Activated naive CD4-positive, alpha-beta T cell (primary cell): ENCODE measurements at places on chromosomes 6 and 20.

DNA sequence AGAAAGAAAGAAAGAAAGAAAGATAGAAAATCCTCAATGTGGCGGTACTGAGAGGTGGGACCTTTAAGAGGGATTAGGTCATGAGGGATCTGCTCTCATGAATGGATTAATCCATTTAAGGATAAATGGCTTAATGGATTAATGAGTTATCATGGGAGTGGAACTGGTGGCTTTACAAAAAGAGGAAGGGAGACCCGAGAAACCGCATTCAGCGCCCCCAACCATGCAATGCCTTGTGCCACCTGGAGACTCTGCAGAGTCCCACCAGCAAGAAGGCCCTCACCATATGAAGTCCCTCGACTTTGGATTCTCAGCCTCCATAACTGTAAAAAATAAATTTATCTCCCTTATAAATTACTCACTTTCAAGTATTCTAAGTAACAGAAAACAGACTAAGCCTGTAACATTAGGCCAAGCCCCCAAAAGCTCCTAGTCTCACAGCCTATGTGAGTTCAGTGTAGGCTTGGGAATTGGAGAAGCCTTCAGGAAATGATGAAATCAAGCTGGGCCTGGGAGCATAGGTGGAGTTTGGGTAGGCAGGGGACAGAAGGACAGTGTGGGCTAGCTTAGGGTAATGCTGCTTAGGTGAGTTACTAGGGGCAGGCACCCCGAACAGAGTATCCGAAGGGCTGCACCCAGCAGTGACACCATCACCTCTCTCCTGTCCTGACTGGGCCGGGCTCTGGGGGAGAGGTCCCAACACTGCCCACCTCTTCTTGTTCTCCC lies 36.2 kb upstream of the RNF24 start:
- no peak for DNase-seq

DNA sequence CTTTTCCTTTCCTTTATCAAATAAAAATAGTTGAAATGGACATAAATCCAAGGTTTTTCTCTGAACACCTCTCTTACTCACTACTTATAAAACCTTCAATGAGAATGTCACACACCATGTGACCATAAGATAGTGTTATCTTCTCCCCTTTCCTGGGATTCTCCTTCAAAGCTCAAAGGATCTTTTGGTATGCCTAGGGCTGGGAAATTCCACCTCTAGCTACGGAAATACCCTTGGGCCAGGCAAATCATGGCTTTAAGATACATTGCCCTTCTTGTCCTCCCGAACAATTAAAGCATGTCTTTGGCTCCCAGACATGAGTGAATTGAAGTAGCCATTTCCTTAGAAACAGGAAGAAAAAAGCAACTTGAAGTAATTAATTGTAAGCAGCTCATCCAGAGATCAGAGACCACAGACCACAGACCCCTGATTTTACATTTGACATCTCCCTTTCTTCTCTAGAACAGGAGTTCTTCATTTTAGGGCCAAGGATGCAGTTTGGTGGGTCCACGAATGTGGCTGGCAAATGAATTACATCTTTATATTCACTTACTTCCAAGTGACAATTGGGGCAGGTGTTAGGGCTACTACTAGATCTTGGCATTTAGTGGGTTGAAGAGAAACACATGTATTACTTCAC lies 4.1 kb downstream of the PLCB4 start:
- DNase-seq = no peak

GRCh38 chr6:108633436-108633835 lies 72.7 kb downstream of the FOXO3 start:
- DNase-seq = no peak

GRCh38 chr6:144294016-144294415 lies 8.9 kb downstream of the UTRN start:
- DNase-seq = no peak

- DNase-seq = no peak
These were observed 289.7 kb downstream of the HTR1B start for GRCh38 chr6:77173472-77174074.

DNA sequence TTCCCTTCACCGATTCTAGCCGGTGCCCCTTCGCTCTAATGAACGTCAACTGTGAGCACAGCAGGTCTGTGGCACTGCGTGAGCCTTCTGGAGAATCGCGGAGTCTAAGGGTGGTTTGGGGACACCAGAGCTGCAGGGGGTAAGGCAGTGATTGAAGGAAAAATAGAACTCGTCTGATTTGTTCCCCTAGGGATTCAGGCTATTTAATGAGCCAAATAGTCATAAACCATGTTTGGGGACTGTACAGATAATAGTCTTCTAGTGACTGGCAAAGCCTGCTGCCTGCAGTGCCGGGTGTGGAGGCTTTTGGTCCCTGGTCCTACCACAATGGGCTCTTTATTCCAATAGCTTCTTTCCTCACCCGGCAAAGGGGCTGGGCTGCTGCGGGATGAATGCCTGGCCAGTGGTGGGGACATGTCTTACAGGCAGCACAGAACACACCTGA lies 11.1 kb upstream of the NTSR1 start:
- no peak for DNase-seq

- DNase-seq = no peak
These were observed 35.8 kb upstream of the FAM83D start for GRCh38 chr20:38890497-38890818.

DNA sequence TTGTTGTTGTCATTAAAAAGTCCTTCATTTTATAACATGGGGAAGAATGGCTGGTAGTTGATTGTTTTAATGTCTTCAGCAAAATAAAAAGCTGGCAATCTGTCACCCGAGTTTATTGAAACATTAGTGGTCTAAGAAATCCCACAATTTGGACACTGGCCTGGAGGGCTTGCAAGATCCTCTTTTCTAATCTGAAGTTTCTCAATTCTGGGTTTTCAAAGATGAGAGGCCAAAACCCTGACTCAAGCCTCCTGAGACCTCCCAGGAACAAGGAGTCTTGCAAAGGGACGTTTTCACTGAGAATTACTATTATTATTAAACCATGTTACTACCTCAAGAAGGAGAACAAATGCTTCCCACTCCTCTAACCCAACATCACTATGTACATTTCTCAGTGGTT lies 19.5 kb downstream of the MAP1LC3A start:
- DNase-seq = no peak

GRCh38 chr6:162819284-162819683 lies 91.5 kb downstream of the PACRG start:
- DNase-seq = no peak

DNA sequence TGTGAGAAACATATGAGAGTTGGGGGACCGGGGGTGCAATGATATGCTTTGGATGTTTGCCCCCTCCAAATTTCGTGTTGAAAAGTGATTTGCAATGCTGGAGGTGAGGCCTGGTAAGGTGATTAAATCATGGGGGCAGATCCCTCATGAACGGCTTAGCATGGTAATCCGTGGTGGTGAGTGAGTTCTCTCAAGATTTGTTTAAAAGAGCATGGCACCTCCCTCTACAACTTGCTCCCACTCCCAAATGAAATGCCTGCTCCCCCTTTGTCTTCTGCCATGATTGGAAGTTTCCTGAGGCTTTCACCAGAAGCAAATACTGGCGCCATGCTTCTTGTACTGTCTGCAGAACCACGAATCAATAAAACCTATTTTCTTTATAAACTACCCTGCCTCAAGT lies 2.5 kb downstream of the DEK start:
- DNase-seq = no peak
